ENCODE measurements at places on chromosomes 3 and 15.

GRCh38 chr3:45693941-45694521 is 4.8 kb downstream of the SACM1L start:
- DNase-seq: no peak

DNA sequence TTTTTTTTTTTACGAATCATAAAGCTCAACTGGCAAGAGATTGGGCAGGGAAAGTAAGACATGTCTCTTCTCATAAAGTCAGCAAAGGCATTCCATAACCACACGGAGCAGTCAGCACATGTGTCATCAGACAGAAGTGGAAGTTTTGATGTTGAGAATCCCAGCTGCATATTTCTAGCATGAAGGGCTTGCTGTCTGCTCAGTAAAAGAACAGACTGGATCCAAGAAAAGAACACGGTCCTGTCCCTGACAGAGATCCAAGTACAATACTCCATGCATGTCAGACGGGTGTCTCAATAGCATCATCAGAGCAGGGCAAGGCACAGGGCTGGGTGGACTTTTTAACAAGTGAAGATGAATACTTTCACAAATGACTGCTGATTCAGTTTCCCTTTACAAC is 38.2 kb downstream of the ABI3BP start:
- DNase-seq: no peak

DNA sequence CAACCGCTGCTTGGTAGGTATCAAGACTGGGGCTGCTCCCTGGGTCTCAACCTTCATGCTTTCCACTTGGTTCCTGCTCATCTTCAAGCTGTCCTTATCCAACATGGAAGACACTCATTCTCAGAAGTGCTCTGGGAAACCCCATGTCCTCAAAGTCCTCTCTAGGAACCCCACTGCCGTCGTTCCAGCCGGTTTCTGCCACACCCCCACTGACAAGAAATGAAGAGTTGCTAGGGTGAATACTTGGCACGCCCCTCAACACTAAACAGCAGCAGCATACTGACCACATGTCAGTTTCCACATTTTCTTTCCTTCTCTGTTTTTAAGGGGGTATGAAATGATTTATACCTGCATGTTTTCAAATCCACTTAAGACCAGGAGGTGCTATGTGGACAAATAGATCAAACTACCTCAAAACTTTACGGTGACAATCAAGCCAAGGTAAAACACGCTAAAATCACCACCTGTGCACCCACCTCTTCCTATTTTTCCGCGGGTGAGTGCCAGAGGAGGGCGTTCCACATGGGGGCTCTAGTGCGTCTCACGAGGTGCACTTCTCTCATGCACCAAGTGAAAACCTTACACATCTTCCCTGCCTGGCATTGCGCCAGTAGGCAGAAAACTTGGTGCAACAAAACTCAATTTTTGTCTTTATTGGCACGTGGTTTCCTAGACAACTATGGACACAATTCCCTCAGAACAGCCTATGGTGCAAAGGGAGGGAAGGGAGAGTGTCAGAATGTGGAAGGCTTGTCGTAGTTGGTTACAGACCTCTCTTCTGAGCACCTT is 125.1 kb downstream of the TJP1 start:
- DNase-seq: no peak

GRCh38 chr3:195072916-195073564 is 197.9 kb downstream of the XXYLT1 start:
- no peak for DNase-seq

- no peak for DNase-seq
Observed at GRCh38 chr3:25768851-25769250, 14.4 kb downstream of the NGLY1 start.

DNA sequence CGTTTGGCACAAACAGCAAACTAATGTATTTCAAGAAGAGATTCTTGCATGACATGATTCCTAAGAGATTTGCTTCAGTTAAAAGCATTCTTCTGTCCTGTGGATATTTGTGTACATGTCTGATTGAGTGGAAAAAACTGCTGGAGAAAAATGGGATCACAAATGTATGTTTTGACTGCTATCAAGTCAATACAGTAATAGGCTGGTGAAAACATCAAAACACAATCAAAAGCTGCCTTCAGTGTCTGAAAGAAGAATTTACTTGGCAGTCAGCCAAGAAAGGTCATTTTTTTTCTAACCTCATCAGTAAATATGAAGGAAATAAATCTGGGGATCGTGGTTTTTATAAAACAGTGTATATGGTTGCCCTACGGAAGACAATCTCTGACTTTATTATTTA is 1214.8 kb downstream of the NSUN3 start:
- DNase-seq: no peak

DNA sequence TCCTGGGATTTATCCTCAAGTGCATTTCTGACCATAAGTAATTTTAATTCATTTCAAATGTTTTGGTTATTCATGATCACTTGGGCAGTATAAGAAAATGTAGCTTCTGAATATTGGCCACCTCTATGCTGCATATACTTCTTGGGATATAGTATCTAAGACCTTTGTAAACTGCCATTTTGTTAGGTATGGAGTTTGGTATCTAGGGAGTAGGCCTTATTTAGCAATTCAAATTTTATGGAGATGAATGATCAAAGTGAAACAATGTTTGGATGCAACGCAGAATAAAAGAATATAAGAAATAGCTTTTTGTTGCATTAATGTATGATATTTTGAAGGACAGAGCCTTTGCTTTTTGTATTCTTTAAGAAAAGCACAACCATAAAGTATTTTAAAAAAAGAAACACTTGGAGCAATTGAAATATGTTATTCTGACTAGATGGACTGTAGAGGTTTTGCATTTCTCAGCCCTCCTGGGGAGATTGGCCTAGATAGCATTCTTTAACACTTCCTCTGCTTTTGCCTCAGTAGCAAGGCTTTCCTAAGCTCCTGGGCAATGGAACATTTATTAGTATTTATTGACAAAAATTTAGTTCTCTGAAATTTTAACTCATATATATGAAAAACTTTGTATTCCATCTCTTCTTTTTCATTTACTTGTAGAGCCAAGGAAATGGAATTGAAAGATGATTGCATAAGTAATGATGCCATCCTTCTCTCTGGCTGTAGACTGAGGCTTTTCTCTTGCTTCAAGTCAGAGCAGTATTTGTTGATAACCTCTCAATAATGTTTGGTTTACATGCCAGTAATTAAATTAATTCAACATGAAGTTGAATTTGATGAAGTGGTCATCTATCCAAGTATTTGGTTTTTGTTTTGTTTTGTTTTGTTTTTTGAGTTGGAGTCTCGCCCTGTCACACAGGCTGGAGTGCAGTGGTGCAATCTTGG is 61.8 kb upstream of the UTS2B start:
- DNase-seq: no peak

All from stimulated activated CD8-positive, alpha-beta memory T cell treated with anti-CD3 and anti-CD28 coated beads, Interleukin-2, amount 100 ng/mL, for 48 hours (primary cell).